ENCODE measurements at places on chromosomes 1 and 21.

DNA sequence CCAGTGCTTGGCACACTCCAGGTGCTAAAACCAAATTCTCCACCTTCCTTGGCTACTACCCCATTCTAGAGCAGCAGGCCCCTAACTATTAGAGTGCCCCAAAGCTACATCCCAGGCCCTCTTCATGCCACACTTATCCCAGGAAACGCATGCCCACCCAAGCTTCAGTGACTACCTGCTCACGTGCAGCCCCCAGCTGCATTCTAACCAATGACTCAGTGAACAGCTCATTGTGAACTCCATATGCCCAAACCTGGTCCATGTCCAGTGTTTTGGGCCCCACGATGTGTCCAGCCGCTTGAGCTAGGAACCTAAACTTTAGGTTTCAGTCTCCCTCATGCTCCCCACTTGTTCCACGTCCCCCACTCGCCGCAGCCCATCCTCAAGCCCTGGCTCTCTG is 41.5 kb downstream of the NKAIN1 start:
- DNase-seq = no peak

DNA sequence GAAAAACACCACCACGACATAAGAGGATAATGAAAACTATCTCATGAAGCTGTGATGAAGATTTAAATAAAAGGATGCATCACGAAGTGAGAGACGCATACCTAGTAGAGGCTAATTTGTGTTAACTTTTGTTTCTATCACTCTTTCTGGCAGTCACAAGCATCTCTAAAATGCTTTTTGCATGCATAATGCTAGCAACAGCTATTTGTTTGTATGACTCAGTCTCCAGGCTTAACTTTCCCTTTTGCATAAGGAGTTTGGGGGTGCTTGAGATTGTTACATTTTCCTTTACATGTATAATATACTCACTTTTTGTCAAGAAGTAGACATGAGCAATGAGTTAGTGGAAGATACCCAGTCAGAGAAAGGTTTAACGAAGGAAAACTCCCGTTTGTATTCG is 385.4 kb downstream of the DISC1 start:
- no peak for DNase-seq

DNA sequence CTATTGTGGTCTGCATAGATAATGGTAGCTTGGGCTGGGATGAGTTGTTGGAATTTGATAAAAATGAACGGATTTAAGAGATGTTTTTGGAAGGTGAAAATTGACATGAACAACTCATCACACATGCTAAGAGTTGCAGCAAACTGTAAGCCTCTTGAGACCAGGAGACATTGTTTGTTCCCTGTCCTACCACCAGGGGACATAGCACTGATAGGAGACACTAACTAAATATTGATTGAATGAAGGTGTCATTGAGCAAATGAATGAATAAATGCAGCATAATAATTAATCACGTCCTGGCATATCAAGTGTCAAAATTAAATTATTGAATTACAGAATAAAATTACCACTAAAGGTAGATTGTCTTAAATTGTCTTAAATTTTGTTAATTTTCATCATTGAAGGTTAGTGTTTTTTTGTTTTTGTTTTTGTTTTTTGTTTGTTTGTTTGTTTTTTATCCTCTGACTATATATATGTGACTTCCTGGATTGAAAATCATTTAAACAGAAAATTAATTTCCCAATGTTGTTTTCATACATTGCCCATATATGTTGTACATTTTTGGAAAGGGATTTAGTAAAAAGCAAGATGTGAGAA is 285.3 kb upstream of the C1orf105 start:
- peak; percentile 44 for DNase-seq

GRCh38 chr1:73674945-73675561 is 522.9 kb downstream of the LRRIQ3 start:
- DNase-seq = no peak

DNA sequence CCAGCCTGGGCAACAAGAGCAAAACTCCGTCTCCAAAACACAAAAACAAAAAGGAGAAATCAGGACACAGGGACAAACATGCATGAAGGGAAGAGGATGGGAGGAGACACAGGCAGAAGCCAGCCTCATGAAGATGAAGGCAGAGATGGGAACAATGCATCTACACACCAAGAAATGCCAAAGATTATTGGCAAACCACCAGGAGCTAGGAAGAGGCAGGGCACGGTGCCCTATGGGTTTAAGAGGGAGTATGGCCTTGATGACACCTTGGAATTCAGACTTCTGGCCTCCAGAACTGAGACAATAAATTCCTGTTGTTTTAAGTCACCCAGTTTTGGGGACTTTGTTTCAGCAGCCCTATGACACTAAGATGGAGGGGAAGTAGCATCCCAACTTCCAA is 5.2 kb downstream of the TMPRSS3 start:
- no peak for DNase-seq

- DNase-seq = no peak
Measured at GRCh38 chr1:10669570-10669969, 126.9 kb downstream of the CASZ1 start.

- no peak for DNase-seq
Measured at GRCh38 chr21:25422610-25423608, 184.4 kb downstream of the MRPL39 start.

DNA sequence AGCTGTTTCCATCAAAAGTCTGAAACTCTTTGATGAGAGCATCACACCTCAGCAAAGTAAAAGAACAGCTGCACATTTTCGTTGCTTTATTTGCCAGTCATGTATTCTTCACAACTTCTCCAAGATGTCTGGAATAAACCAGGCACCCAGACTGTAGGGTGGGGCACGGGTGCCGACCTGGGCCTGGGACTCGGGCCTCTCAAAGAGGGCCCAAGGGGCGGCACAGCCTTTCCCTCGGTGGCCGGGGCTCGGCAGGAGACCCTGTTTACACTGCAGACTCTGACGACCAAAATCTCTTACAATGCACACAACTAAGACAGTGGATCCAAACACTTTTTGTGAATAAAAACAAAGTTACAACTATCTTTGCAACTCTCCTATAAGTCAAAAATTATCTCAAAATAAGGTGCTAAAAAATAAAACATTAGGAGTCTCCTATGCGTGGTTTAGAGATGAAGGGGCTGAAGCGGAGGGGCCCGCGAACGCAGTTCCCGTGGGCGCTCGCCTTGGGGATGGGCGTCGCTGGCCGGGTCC is 696 bp downstream of the LSS start:
- DNase-seq = no peak

DNA sequence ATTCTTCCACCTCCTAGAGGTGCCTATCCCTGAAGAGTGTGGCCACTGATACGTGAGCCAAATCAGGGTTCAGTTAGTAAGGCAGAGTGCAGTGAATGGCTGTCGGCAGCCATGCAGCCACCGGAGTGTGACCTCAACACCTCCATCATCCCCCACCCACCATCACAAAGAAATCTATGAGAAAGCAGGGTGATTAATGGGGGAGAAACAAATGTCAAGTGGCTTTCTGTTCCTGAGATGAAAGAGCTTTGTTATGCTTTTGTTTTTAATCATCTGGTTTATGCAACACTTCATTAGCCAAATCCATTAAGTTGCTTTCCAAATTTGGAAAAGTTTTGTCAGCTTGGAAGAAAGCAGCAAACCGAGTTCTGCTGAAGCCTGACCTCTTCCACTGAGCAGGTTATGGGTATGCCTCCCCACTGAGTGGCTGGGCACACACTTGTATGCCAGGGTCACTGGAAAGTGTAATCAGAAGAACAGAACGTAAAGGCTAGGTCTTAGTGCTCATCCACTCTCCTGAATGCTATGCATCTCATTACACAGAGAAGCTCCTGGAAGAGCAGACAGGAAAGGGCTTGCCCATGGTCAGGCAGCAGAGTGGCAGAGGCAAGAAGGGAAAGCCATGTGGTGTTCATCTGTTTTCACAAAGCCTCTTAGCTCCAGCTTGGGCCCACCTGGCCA is 57.1 kb upstream of the ATP1B1 start:
- no peak for DNase-seq

DNA sequence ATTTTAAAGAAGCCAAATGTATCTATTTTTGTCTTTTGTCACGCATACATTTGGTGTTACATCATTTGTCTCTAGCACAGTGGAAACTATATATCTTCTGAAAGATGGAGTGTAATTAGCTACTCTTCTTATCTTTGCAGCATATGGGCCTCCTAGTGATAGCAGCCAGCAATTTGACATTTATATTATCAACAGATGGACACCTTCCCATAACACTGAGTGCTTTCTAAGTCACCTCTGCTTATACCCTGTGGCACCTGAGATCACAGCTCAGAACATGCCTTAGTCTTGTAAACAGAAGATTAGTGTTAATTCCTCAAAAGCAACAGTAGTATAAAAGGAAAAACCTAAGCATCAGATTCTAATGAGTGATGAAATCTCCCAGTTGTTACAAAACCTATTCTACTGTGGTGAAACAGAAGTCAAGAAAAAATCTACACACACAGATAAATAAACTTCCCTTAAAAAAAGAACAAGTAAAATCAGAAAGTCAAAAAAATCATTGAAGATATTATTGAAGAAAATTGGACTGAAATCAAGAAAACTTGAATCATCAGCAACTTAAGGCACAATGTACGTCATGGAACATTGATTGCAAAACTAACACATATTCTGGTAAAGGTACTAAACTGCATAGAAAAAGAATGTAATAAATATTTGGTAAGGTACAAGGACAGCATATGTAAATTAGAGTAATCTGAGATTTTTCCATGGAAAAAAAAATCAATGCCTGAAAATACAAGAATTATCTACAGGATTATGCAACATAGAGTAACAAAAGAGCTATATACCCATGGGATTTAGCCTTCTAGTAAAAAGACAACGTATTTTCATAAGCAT is 61.7 kb downstream of the KCNT2 start:
- no peak for DNase-seq

DNA sequence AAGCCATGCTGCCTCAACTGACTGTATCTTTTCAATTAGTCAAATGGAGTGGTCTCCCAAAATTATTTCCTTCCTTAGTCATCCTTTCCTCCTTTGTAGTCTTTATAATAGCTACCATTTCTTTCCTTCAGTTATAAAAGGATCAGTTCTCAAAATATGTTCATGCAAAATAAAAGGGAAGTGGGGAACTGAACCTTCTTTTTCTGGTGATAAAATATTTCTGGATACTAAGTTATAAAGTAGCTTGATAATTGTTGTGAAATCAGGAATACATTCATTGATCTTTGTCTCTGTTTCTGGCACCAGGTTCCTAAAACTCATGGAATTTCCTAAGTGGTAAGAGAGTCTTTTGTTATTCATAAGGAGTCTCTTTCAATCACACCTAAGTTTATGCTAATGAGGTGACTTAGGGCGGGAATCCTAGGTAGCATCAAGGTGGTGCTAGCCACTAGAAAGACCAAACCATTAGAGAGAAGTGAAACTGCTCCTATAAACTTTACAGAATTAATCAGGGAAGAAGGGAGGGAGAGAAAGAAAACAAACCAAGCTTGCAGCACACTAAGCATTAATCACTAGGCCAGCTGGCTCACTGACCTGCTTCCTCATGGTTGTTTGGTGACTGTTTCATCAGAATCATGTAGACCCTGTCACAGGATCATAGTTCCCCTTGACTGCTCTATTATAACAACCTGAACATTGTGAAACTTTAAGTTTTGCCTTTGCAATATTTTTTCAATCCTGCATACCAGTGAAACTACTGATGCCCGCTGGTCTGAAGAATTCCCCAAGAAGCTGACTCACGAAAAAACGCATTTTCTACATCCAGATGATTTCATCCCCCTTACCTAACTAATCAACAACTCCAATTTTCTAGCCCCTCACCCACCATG is 161.6 kb upstream of the PTBP2 start:
- no peak for DNase-seq

GRCh38 chr1:211928993-211929637 is 98.6 kb upstream of the LPGAT1 start:
- no peak for DNase-seq

- no peak for DNase-seq
Measured at GRCh38 chr21:16811011-16811410, 701.8 kb upstream of the CXADR start.

GRCh38 chr1:87872692-87873091 is 544.0 kb downstream of the LMO4 start:
- no peak for DNase-seq

DNA sequence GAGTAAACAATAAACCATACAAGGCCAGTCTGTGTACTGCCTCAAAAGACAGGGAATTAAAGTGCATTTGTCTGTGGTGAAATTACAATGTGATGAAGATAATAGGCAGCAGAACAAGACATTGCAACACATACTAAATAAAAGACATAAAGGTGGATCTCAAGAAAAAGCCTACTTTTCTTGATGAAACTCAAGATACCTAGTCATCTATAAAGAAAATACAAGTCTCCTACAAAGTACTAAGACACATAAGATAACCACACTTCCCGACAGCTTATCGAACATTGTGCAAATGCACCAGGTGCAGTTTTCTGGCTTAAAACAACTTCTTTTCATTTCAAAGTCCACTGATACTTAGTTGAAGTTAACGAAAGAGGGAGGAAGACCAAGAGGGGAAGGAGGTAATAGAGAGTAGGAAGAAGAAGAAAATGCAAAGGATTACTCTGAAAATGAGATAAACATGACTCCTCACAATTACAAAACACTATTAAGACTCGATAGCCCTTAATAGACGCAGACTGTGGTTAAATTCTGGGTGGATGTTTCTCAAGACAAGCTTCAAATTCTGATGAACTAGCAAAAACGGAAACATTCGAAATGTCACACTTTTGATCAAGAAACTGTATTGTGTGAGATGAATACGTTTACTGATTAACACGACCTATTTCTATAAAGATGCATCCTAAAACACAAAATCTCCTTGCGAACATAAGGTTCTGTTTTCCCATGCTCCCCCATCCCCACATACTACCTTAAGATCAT is 2.0 kb downstream of the HNRNPR start:
- DNase-seq = no peak

DNA sequence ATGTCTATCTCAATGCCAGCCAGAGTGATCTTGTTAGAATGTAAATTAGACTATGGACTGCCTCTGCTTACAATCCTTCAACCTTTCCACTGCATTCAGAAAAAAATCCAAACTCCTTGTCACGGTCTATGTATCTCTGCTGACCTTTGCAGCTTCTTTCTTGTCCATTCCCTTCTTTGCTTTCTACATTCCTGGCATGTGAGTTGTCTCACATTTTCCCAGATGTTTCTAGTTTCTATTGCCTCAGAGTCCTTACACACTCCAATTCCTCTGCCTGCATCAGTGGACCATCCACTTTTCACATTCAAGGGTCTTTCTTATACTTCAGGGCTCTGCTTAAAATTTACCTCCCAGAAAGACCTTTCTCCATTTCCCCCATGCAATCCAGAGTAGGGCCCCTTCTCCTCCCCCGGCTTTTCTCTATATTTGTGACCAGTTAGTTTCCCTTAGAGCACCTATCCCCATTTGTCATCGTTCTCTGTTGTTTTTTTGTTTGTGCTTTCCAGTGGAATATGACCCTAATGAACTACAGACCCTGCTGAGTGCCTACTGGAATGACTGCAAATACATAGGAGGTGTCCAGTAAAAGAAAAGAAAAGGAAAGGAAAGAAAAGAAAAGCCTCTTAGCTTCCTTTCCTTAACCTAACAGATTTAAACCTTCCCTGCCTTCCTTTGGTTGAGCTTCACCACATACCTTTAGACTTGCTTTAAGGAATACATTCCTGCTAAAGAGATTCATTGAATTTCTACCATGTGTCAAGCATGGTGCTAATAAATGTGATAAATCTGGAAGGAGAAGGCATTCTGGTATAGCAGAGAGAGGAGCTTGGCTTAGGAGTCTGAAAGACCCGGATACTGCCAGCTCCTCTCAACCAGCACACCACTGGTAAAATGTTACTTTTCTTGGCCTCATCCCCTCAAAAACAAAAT is 102.0 kb downstream of the DIRAS3 start:
- DNase-seq = no peak

Measured in CD4-positive, alpha-beta T cell treated with Interleukin-6 at 100 ng/mL for 8 hours (primary cell).